ENCODE measurements at places on chromosomes 6 and 20.

GRCh38 chr6:33147807-33148666 lies 44.2 kb downstream of the COL11A2 start:
- peak; percentile 50 for DNase-seq

GRCh38 chr6:40489798-40490197 lies 97.4 kb downstream of the LRFN2 start:
- no peak for DNase-seq

DNA sequence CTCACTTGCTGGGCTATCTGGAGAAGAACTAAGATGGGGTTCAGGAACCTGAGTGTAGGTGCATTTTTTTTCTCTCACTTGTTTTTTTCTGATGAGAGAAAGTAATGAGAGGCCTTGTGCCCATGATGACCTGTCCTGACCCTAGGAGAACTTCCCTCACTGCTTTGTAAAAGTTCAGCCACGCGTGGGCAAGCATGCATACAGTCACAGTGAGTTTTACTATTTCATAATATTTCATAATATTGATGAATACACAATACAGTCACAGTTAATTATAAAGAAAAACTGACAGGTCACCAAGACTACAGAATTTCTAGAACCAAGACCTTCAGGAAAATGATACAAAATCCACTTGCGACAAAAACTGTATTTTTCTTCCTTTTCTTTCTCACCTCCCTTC lies 111.8 kb downstream of the MAP7 start:
- DNase-seq: no peak

DNA sequence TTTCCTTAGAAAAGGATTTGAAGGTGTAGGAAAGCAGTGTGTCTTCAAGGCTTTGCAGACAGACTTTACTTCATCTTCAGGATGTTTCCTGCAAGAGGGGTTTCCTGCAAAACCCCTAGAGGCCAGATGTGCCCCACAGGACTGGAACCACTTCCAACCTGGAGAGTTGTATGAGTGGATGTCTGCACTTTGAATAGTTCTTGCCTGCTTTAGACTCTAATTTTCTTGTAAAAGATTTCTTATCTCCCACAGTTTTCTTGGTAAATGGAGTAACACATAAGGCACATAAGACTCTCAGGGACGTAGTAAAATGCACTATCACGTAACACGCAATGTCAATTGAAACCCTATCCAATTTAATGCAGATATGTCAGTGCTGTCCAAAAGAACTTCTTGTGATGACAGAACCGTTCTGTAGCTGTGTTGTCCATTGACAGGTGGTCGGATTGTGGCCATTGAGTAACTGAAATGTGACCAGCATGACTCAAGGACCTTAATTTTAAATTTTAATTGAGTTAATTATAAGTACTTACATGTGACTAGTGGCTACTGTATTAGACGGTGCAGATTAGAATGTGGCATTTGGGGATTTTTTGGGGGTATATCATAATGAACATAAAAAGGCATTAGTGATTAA lies 118.7 kb downstream of the JARID2 start:
- no peak for DNase-seq

DNA sequence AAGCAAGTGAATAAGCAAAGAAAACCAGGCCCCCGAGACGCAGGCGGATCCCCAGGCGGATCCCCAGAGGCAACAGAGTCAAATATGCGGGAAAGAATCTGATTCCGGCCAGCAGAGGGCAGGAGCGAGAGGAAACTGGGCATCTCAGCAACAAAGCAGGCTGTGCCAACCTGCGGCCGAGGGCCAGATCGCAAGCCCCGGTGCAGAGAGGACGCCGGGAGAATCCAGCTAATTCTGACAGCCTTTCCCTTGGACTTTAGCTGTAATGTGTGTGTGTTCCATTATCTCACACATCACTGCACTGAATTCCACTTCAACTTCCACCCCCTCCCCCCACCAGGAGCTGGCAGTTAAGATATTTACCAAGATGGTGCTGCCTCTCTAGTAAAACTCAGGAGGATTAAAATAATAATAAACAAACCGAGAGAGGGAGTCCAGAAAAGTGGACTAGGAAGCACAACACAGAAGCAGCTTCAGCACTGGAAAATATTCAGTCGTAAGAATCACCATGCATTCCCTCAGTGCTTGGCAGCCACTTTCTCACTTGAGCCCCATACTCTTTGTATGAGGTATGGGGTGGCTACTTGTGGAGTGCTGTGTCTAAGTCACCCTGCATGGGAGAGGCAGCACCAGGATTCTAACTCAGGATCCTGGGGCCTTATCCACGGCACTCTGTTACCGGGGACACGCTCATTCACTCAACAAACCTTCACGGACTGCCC lies 66.2 kb upstream of the SNX9 start:
- peak; percentile 76 for DNase-seq

- no peak for DNase-seq
Observed at GRCh38 chr20:22523499-22524392, 60.6 kb downstream of the FOXA2 start.
